SHP77 treated with DMSO at 0.1 percent for 48 hours (cell line): ENCODE measurements at places on chromosomes 5 and 9.

- DNase-seq, result no peak
Measured at GRCh38 chr5:9339206-9339818, 206.6 kb downstream of the SEMA5A start.

GRCh38 chr5:59209758-59210359, 627.0 kb downstream of the RAB3C start:
- no peak for DNase-seq

DNA sequence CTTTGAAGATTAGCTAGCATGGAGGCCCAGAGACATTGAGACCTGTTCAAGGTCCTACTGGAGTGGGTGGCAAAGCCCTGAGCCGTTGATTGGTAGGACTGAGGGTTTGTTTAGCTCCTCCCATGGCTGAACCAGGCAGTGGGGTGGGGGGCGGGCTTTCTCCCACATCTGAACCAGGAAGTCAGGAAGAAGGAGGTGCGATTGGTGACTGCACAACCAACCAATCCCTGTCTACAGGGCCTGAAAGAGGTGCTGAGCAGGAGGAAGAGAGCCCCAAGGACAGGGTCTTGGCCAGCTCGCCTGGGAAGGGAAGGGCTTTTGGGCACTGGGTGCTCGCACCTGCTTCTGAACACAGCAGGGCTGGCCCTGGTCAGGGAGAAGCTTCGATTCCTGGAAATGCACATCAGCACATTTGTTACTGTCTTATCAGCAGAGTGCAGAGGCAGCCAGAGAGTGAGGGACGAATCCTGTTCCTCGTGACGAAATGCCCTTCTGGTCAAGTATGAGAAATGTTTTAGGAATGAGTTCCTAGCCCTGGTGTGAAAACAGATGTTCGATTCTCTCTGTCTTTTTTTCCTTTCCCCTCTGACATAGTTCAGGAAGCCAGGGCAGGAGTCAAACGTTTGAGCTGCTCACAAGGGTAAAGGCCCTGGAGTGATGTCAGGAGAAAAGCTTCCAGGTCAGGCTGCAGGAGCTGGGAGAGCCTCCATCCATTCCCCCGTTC, 294.8 kb upstream of the KLF4 start:
- DNase-seq, result no peak

DNA sequence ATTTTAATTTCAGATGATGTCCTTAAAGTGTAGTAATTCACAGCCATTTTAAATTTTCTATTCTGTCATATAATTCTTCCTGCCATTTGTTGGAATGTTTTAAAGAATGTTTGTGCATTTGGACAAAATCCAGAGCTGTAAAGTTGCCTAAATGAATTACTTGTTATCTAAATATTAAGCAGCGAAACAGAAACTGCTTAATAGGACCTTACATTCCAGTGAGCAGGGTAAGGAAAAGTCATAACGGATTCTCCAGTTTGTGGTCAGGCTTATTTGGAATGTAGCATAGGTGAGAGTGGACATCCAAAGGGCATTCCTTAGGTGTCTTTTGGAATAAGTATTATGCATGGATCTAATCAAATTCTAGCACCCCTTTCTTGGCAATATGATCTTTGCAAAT, 410.4 kb upstream of the PTPRD start:
- no peak for DNase-seq
